ENCODE measurements at places on chromosomes 3 and 15.

- no peak for DNase-seq
Measured at GRCh38 chr3:182308328-182308727, 485.0 kb upstream of the ATP11B start.

DNA sequence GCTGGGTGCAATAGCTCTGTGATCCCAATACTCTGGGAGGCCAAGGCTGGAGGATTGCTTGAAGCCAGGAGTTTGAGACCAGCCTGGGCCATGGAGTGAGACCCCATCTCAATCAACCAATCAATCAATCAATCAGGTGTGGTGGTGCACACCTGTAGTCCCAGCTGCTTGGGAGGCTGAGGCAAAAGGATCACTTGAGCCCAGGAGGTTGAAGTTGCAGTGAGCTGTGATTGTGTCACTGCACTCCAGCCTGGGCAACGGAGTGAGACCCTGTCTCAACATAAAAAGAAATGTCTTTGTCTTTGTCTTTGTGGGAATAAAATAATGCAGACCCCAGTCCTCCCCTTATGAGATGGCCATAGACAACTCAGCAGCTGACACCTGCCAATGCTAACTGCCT is 34.9 kb upstream of the TLE3 start:
- DNase-seq = no peak

GRCh38 chr3:13452490-13453335 is 27.4 kb upstream of the HDAC11 start:
- peak; percentile 19 for DNase-seq

DNA sequence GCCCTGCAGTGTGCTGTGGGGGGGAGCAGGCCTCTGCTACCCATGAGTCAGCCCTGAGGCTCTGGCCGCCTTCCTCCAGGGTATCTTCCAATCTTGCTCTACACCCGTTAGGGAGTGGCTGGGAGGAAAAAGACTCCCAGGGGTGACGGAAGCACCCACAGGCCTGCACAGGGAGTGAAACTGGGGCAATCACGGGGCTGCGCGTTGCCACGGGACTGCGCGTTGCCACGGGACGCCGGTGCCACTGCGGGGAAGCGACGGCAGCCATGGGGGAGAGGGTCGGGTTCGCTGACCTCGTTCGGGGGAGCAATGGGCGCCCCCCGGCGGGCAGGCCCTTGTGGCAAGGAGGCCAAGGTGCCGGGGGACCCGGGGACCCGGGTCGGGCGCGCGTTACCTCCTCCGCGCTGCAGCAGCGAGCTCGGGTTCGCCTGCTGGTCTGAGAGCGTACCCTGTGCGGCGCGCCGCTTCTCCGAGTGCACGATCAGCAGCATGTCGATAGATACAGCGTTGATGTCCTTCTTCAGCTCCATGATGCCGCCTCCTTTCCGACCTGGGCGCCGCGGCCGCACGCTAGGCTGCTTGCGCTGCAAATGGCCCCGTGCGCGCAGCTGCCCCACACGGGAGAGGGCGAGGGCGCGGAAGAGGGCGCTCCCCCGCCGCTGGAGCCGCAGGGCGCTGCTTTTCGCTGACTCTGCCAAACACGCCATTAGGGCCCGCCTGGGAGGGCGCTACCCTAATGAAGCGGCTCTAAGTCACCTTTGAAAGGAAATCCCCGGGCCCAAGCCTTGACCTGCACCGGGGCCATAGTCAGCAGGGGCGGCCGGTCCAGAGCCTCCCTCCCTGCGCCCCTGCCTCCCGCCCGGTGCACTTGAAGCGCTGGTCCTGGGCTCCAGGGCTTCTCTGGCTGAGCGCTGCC is at the start of gene KY:
TSS of gene KY (minus strand) at position 592 of the 916 bp plus-strand sequence. CDS start at position 530, 62 bp downstream.
- DNase-seq = no peak

DNA sequence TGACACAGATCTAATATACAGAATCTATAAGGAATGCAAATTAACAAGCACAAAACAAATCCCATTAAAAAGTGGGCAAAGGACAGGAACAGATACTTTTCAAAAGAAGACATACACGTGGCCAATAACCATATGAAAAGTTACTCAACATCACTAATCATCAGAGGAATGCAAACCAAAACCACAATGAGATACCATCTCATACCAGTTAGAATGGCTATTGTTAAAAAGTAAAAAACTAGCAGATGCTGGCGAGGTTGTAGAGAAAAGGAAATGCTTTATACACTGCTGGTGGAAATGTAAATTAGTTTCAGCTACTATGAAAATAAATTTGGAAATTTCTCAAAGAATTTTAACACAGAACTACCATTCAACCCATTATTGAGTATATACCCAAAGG is 50.7 kb downstream of the ADAMTS17 start:
- no peak for DNase-seq

- no peak for DNase-seq
Measured at GRCh38 chr15:58608129-58608590, 141.3 kb downstream of the ADAM10 start.

DNA sequence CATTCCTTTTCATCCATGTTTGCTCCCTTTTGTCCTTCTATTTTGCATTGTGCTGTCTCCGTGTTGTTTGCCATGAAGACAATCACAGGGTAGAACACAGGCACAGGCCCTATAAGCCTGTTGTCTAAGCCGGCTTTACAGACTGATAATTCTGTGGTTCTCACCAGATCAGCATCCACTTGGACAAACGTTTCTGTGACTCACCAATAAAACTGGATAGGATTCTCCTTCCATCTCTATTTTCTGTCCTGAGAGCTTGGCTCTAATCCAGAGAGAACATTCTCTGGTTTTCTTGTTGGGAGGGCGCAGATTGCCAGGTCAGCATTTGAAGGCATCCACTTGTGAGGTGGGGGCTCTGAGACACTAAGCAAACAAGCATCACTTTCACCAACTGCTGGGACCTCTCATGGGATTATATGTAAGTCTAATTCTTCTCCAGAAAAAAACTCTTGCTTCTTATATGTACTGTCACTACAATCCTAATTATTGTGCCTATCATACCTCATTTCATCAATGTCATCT is 101.6 kb downstream of the ERC2 start:
- no peak for DNase-seq

DNA sequence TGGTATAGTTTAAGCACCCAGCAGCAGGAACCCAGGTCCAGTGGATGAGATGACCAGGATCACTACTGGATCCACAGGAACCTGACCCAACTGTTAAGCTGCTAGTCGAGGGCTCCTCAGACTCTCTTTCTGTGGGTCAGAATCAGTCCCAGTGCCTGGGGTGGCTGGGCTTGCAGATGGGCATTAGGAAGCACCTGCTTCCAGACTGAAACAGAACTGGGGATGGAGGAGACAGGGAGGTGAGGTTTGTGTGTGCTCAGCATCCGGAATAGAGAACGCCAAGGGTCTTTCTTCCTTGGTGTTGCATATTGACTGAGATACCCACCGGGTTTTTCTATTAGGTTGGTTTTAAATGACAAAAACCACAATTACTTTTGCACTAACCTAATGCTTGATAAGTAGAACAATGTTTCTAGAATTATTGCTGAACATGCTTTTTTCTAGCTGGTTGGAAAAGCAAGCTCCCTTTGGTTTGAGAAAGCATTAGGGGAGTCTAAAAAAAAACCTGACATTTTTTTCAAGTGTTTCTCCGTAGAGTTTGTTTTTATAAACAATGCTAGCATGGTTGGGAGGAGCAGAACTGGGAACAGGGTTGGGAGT is 779 bp downstream of the ST3GAL6 start:
- DNase-seq = no peak

GRCh38 chr3:139456386-139456785 is 19.9 kb downstream of the RBP2 start:
- no peak for DNase-seq
